Kidney (tissue), 22 donors: ENCODE measurements at places on chromosomes 1 and 21. TPM values are rescaled to one million over a fixed set of nuclear protein-coding genes. Genes with fewer than 3 reads are reported as not detected.

The TINAGL1 gene
- 246 TPM for total RNA-seq

The HAO2 gene
- 1.9 TPM for total RNA-seq

The HNRNPCL4 gene
- not detected for total RNA-seq

The LRRC8D gene
- total RNA-seq = 36.6 TPM

The HOOK1 gene
- 55.4 TPM for total RNA-seq

DNA sequence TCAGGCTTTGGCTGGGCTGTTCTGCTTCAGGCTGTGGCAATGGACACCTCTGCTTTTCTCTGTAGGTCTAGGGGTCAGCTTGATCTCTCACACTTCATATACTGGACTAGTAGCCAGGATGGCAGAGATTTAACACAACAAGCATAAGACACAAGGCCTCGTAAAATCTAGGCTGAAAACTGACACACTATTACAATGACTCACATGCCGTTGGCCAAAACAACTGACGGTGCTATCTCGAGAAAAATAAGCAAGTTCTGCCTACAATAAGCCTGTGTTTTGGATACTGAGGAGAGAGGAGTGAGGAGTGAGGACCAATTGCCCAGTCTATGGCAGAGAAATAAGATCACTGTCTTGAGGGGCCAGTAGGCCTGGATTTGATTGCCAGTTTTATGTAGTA lies 840.7 kb upstream of the ADAMTS5 start:
- H3K36me3 ChIP-seq = no peaks in the 10 kb centered on the region
- H3K4me3 ChIP-seq = no peak overlapping the region
- DNase-seq = no peak
- no peaks in the 10 kb centered on the region for H3K27me3 ChIP-seq

DNA sequence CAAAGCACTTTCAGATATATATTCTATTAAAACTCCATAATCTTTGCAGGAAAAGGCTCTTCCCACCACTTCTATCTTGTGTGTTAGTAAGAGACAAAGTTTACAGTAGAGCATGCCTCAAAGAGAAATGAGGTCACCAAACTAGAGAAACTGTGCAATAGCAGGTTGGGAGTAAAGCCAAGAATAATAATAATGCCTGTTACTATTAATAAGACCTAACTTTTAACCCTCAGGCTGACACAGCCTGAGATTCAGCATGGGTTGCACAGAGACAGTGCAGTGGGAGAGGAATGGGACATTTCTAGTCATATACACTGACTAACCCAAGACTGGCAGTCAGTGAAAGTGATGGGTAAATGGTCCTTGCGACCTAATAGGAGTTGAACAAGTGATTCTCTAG lies 320.2 kb upstream of the NFIA start:
- DNase-seq = no peak
- no peaks in the 10 kb centered on the region for H3K36me3 ChIP-seq
- no peak overlapping the region for H3K27ac ChIP-seq
- no peaks in the 10 kb centered on the region for H3K27me3 ChIP-seq
- H3K4me3 ChIP-seq = no peak overlapping the region

GRCh38 chr1:73475316-73475870 lies 722.6 kb downstream of the LRRIQ3 start:
- DNase-seq = no peak
- H3K36me3 ChIP-seq = no peaks in the 10 kb centered on the region
- no peaks in the 10 kb centered on the region for H3K27me3 ChIP-seq
- no peak overlapping the region for H3K4me3 ChIP-seq

- H3K4me1 ChIP-seq = no peaks in the 10 kb centered on the region
- DNase-seq = no peak
- no peak overlapping the region for H3K4me3 ChIP-seq
- H3K27ac ChIP-seq = no peak overlapping the region
These were observed 69.7 kb downstream of the LRRN2 start for GRCh38 chr1:204615881-204616280.

- H3K27me3 ChIP-seq = no peaks in the 10 kb centered on the region
- no peak for DNase-seq
- H3K36me3 ChIP-seq = no peaks in the 10 kb centered on the region
- no peak overlapping the region for H3K27ac ChIP-seq
These were observed 29.1 kb upstream of the GRHL3 start for GRCh38 chr1:24289937-24290595.

DNA sequence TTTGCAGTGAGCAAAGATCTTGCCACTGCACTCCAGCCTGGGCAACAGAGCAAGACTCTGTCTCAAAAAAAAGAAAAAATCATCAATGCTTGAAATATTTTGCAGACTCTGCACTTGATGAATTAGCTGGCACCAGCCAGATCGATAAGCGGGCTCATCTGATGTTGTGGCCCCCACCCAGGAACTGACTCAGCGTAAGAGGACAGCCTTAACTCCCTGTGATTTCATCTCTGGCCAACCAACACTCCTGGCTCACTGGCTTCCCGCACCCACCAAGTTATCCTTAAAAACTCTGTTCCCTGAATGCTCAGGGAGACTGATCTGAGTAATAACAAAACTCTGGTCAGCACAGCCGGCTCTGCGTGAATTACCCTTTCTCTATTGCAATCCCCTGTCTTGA lies 98.9 kb downstream of the SPSB1 start:
- H3K27me3 ChIP-seq = no peaks in the 10 kb centered on the region
- H3K36me3 ChIP-seq = no peaks in the 10 kb centered on the region
- H3K27ac ChIP-seq = no peak overlapping the region
- H3K4me1 ChIP-seq = no peaks in the 10 kb centered on the region
- H3K4me3 ChIP-seq = no peak overlapping the region

GRCh38 chr1:63362578-63362977 lies 4.8 kb upstream of the ALG6 start:
- H3K4me3 ChIP-seq = no peak overlapping the region
- no peaks in the 10 kb centered on the region for H3K27me3 ChIP-seq
- H3K4me1 ChIP-seq = peaks cover 3% of the 10 kb centered on the region
- no peak for DNase-seq
- no peaks in the 10 kb centered on the region for H3K36me3 ChIP-seq

DNA sequence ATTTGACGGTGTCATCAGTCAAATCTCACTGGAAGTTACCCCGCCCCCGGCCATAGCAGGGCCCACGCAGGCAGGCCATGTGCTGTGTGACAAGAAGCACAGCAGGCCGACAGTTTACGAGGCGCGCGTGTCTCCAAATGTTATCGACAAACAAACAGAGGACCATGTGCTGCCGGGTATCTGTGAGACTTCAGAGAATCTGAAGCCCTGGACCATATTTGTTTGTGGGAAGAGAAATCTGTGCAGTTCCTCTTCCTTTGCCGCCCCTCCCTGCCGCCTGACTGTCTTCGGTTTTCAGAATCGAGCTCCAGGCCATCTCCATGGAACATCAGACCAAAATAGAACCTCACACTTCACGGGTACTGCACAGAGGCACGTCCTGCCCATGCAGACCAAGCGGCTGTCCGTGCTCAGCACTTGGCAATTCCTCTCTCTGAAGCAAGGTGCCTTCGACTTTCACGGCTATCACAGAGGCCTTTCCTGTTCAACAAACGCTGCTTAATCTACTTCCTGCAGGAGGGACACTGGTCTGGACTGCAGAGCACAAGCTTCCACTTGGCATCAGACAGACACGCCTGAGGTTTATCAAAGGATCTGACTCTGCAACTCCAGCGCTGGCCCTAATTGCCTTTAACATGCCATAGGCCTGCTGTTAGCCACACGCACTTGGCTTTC lies 135.7 kb upstream of the KRTAP19-8 start:
- peak; percentile 44 for DNase-seq
- no peak overlapping the region for H3K4me3 ChIP-seq
- H3K36me3 ChIP-seq = no peaks in the 10 kb centered on the region
- H3K27ac ChIP-seq = no peak overlapping the region
- no peaks in the 10 kb centered on the region for H3K27me3 ChIP-seq

DNA sequence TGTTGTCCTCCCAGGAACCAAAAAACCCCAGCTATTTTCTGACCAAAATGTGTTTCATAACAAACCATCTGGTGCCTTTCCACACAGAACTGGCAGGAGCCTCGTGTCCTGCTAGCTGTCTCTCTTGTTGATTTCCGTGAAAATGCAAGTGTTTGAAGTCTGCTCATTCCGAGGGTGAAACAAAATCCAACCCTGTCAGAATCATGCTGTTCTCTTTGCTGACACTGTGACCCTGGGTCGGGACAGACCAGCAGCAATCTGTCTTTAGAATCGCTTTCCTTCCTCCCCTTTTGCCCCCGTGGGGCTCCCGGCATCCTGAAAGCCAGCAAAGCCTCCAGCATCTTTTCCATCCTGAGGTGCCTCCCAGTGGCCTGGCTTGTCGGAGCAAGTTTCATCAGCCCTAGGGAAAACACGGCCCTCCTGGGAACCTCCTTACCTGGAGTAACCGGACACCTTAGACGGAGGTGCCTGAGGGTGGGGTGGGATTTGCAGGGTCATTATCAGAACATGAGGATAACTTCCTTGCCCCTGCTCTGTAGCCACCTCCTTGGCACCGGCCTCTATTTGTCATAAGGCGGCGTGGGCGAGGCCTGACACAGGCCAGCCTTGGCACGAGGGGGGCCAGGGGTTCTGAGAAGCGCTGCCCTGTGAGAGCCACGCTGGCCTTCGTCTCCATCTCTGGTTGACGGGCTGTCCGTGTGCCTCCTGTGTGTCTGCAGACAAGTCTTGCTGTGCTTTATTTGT lies 24.9 kb downstream of the LDLRAP1 start:
- H3K27me3 ChIP-seq = no peaks in the 10 kb centered on the region
- no peaks in the 10 kb centered on the region for H3K36me3 ChIP-seq
- DNase-seq = no peak
- H3K27ac ChIP-seq = peak overlapping the region; percentile 63
- peaks cover 2% of the 10 kb centered on the region for H3K4me1 ChIP-seq
- no peak overlapping the region for H3K4me3 ChIP-seq

DNA sequence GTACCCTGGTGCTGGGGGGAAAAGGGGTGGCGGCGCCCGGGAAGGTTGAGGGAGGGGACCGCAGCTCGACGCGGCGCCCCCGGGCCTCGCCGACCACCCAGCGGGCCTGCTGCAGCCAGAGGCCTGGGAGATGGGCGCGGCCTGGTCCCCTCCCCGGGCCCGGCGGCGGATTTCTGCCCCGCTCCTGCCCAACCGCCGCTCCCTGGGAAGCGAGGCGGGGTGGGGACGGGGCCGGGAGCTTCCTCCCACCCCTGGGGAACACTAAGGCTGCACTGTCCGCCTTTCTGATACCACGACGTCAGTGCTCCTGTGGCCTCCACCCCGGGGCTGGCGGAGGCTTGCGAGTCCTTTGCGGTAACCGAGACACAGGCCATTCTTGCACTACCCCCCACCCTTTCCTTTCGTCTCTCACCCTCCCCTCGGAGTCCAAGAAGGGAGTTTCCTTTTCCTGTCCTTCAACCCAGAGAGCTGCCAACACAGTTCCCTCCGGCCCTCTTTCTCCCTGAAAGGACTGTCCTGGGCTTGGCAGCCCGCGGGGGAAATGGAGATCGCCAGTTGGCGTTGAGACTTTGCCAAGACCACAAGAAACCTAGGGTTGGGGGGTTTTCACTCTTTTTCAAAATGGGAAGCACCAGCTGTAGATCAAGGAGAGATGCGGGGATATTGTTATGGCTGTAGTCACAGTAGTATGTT lies 742 bp downstream of the SH3GLB1 start:
- no peaks in the 10 kb centered on the region for H3K27me3 ChIP-seq
- peaks cover 3% of the 10 kb centered on the region for H3K4me1 ChIP-seq
- DNase-seq = peak; percentile 82

GRCh38 chr1:66012106-66012784 lies 219.6 kb downstream of the PDE4B start:
- no peak for DNase-seq
- no peaks in the 10 kb centered on the region for H3K4me1 ChIP-seq
- no peak overlapping the region for H3K27ac ChIP-seq
- no peaks in the 10 kb centered on the region for H3K27me3 ChIP-seq

DNA sequence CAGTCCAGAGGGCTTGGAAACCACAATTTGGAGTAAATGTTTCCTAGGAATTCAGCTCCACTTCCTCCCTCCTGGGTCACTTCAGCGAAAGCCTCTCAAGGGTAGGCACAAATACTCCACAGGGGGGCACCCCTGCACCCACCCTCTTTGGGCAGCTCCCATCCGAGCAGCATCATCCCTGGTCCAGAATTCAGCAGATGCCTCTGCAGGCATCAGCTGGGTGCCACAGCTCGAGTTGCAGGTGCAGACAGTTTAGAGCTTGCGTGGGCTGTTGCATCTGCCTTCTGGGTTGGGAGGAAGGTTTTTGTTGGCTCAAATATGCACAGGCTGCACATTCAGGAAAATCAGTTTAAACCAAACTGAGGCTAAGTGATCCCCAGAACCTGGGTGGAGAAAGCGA lies 25.0 kb downstream of the KANK4 start:
- H3K27ac ChIP-seq = no peak overlapping the region
- H3K4me1 ChIP-seq = no peaks in the 10 kb centered on the region
- no peak overlapping the region for H3K4me3 ChIP-seq
- DNase-seq = no peak
- H3K36me3 ChIP-seq = no peaks in the 10 kb centered on the region

- peaks cover 72% of the 10 kb centered on the region for H3K27me3 ChIP-seq
- peak; percentile 82 for DNase-seq
- H3K36me3 ChIP-seq = no peaks in the 10 kb centered on the region
- H3K4me1 ChIP-seq = peaks cover 2% of the 10 kb centered on the region
- H3K27ac ChIP-seq = no peak overlapping the region
- no peak overlapping the region for H3K4me3 ChIP-seq
These were observed 5.1 kb downstream of the HLX start for GRCh38 chr1:220884109-220884980.

DNA sequence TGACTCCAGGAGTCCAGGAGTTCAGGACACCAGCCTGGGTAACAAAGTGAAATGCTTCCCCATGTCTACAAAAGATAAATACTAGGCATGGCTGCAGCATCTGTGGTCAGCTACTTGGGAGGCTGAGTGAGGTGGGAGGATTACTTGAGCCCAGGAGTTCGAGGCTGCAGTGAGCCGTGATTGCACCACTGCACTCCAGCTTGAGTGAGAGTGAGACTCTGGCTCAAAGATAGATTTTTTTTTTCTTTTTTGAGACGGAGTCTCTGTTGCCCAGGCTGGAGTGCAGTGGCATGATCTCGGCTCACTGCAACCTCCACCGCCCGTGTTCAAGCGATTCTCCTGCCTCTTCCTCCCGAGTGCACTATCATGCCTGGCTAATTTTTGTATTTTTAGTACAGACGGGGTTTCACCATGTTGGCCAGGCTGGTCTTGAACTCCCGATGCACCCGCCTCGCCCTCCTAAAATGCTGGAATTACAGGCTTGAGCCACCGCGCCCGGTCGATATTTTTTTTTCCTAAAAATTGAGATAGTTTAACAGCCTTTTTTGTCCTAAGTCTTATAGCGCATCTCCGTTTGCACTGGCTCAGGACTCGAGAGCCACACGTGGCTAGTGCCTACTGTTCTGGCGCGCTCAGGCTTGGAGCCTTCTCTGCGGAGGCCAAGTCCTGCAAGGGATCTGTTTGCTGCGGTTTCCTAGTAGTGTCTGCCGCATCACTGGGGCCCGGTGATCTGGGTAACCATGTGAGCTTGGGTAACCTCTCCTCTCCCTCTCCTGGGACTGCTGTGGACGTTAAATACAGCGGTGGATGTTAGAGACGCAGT lies 1.0 kb upstream of the MFN2 start:
- H3K36me3 ChIP-seq = peaks cover 2% of the 10 kb centered on the region
- no peaks in the 10 kb centered on the region for H3K27me3 ChIP-seq
- H3K4me1 ChIP-seq = peaks cover 5% of the 10 kb centered on the region
